ENCODE measurements at places on chromosomes 6 and 20. TPM values are rescaled to one million over a fixed set of nuclear protein-coding genes. Genes with fewer than 3 reads are reported as not detected.

Gene CFB
- 3,272 TPM for total RNA-seq

Gene KHDC1
- 0.25 TPM for total RNA-seq

Gene FHL5
- total RNA-seq = not detected

Gene TCF19
- total RNA-seq = 0.67 TPM

Gene PDE10A
- 0.70 TPM for total RNA-seq

Gene RIMS4
- not detected for total RNA-seq

Gene NRN1
- total RNA-seq = 1.6 TPM

Gene NKAIN2
- 0.14 TPM for total RNA-seq

Gene STX11
- 4.9 TPM for total RNA-seq

Gene SIRPA
- total RNA-seq = 29.6 TPM

Gene ARID1B
- 34.9 TPM for total RNA-seq

Gene ARG1
- 800 TPM for total RNA-seq

Gene PHACTR3
- total RNA-seq = 0.14 TPM

Gene SEMG1
- total RNA-seq = not detected

Gene NKX2-2
- total RNA-seq = not detected

Gene BTN1A1
- not detected for total RNA-seq

Gene CD93
- 15.0 TPM for total RNA-seq

Gene CLPSL1
- not detected for total RNA-seq

Gene POM121L2
- total RNA-seq = not detected

Gene PSMB8
- 19.9 TPM for total RNA-seq

Gene TNFRSF6B
- not detected for total RNA-seq

Gene MOCS1
- total RNA-seq = 36.2 TPM

Gene AAR2
- 17.9 TPM for total RNA-seq

Gene SLC22A3
- total RNA-seq = 40.9 TPM

Gene SPTLC3
- 30.4 TPM for total RNA-seq

Gene LSM14B
- total RNA-seq = 15.9 TPM

Gene BTBD3
- 13.1 TPM for total RNA-seq

Gene ELOVL2
- 27.8 TPM for total RNA-seq

Gene C6orf58
- total RNA-seq = 0.08 TPM

Gene FRK
- 26.8 TPM for total RNA-seq

Gene TBX18
- total RNA-seq = 0.19 TPM

Gene BMP7
- not detected for total RNA-seq

Gene THBD
- total RNA-seq = 1.4 TPM

Gene ZSCAN23
- 0.65 TPM for total RNA-seq

Gene AHCY
- total RNA-seq = 105 TPM

Gene PANK2
- total RNA-seq = 21.1 TPM

Gene BPIFB1
- total RNA-seq = 0.08 TPM

Gene SOBP
- total RNA-seq = 2.3 TPM

Gene ZBTB9
- total RNA-seq = 1.6 TPM

Gene RSPO3
- 1.4 TPM for total RNA-seq

Gene IRAK1BP1
- total RNA-seq = 0.84 TPM

Gene LY86
- total RNA-seq = 7.8 TPM

Gene OPRM1
- not detected for total RNA-seq

Gene NOTCH4
- total RNA-seq = 15.1 TPM

Gene AVP
- total RNA-seq = not detected

Gene C20orf173
- not detected for total RNA-seq

Gene CDSN
- not detected for total RNA-seq

Gene ULBP2
- total RNA-seq = 0.25 TPM

Gene DNMT3B
- 0.84 TPM for total RNA-seq

Data from liver (tissue), 10 donors.